ENCODE measurements at places on chromosomes 11 and 22.

DNA sequence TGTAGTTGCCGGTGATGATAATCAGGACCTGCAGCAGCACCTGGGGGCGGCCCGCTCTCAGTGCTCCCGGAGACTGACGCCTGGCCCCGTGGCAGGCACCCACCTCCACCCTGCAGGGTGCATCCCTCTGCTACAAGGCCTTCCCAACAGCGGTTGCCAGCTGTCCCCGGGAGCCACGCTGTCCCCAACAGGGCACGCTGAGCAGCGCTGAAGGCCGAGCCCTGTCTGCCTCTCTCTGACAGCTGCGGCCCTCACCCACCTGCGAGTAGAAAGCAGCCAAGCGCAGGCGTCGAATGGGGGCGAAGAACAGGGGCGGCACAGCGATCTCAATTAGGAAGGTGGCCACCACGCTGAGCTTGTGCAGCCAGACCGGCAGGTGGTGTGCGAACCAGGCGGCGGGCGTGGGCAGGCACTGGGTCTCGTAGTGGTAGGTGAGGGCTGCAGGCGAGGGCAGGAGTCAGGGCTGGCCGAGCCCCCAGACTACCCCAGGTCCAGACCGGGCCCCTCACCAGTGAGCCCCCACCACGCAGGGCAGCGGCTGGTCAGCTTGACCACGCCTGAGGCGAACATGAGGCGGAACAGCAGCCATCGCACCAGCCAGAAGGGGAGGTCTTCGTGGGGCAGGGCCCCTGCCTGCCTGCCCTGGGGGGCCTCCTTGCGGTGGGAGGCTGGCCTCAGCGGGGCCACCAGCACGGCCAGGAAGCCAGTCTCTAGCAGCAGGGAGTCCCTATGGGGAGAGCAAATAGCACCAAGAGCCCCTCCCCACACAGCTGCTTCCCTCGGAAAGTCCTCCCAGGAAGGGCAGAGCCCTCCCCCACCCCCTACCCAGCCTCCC is 1.5 kb downstream of the LMF2 start:
- DNase-seq = no peak

- no peak for DNase-seq
Observed at GRCh38 chr22:48757985-48758561, 1069.6 kb downstream of the BRD1 start.

- DNase-seq = no peak
Observed at GRCh38 chr11:117563556-117563955, 233.5 kb downstream of the DSCAML1 start.

GRCh38 chr11:28659716-28660348 is 551.6 kb downstream of the METTL15 start:
- no peak for DNase-seq

DNA sequence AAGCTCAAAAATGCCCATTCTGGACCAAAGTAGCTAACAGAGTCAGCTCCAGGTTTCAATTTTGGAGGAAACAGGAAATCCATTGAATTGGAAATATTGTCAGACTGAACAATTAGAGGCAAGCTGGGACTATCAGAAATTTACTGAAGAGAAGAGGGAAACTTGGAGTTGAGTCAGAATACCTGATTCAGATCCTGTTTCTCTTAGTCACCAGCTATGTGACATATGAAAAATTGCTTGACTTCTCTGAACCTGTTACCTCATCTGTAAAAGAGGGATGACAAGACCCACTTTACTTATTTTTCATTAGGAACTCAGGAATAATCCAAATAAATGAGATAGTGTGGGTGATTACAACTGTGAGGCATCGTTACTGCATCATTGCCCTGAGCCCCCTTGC is 148.9 kb upstream of the CADM1 start:
- DNase-seq = no peak

GRCh38 chr22:30314915-30315314 is 11.8 kb downstream of the TBC1D10A start:
- DNase-seq = no peak

GRCh38 chr11:63920939-63921417 is 4.0 kb upstream of the RCOR2 start:
- no peak for DNase-seq

DNA sequence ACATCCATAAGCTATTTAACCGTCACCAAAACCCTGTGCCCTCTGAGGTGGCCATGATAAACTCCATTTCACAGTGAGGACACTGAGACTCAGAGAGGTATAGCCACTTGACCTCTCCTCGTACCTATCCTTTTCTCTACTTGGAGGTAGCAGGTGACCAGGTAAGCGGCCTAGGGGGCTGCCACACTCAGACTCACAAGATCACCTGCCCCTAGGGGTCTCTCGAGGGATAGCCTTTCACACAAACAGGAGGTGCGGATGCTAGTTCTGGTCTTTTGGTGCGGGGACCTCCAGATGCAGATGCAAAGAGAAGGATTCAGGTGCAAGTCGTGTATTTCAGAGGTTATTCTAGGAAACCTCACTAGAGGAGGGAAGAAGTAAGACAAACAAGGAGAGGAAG is 14.6 kb downstream of the MS4A18 start:
- no peak for DNase-seq

- no peak for DNase-seq
Observed at GRCh38 chr11:45347348-45348082, 61.4 kb upstream of the SYT13 start.

GRCh38 chr11:8720868-8721608 is 38.4 kb downstream of the RPL27A start:
- DNase-seq = no peak

DNA sequence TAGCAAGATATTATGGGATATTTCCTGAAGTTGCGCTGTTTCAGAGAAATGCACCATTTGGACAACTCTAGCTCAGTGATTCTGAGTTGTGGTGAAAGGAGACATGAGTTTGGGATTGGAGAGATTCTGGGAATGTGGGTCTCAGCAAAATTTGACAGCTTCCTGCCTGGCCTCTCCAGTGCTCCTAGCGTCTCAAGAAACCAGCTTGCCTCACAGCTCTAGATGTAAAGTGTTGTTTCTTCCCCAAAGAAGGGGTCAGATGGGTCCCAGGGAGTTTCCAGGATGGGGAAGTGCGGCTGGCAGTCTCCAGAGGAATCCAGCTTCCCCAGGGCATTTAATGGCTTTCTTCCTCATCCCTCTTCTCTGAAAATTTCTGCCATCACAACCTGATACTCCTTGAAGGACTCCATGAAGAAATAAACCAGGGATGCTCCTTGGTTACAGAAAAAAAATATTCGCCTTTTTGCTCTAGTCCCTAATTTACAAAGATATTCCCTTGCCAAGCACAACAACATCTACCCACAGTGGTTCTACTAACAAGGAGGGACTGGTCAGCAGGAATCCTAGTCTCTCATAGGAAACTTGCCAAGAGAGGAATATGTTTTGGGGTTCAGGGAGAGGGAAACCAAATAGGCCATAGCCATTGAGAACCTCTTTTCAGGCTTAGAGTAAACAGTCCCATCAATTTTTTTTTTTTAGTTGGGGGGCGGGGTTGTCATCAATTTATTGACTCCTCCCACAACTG is 185.4 kb upstream of the E2F8 start:
- no peak for DNase-seq

GRCh38 chr11:105152021-105152512 is 12.5 kb upstream of the CARD18 start:
- no peak for DNase-seq

- no peak for DNase-seq
Observed at GRCh38 chr11:118740892-118741291, 50.1 kb downstream of the DDX6 start.

GRCh38 chr11:15161790-15162189 is 47.1 kb downstream of the INSC start:
- no peak for DNase-seq

GRCh38 chr11:46588131-46588530 is 5.7 kb downstream of the AMBRA1 start:
- no peak for DNase-seq

- DNase-seq = no peak
Observed at GRCh38 chr11:22749536-22749935, 80.1 kb downstream of the SVIP start.

DNA sequence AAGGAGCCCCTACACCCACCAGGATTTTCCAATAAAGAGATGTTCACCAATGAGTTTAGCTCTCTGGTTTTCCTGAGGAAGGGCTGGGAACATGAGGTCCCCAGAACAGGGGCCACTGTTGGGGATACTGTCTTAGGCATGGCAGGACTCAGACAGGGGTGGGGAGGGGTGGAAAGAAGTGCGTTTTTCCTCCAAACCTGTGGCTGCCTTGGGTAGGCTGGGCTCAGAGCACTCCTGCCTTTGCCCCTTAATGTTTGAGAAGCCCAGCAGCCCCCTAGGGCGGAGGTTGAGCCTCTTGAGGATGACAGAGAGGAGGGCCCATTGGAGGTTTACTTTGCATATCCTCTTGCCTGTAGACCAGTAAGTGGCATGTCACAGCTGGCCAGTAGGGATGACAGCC is 10.6 kb downstream of the MTFP1 start:
- no peak for DNase-seq

- DNase-seq = no peak
Observed at GRCh38 chr22:38881464-38881871, 9.5 kb upstream of the CBX6 start.

DNA sequence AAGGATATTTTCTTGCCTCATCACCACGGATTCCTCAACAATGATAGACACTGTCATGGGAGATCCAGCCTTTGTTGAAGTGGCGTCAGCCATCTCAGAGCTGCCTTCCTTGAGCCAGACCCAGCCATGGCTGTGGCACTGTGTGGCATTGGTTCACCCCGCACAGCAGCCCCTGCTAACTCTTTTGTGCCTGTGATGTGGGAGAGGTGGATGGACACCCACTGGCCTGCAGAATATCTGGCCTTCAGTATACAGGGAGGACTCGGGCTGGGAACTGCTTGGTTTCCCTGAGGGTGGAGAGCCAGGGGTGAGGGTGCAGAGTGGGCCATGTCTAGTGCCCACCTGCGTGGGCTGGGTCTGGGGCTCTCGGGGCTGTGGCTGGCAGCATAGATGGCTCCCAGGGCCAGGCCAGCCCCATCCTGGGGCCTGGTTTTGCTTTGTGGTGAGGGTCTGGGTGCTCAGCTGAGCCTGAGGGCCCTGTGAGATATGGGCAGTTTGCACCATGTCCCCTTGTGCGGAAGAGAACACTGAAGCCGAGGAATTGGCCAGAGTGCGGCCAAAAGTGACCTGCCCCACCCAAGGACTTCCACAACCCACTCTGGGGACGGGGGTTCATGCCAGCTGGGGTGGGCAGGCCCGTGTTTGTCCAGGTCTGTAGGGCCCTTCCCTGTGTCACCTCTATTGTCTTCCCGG is 6.1 kb downstream of the CLDN5 start:
- no peak for DNase-seq

GRCh38 chr11:206002-206384 is 1.2 kb downstream of the BET1L start:
- DNase-seq = no peak

DNA sequence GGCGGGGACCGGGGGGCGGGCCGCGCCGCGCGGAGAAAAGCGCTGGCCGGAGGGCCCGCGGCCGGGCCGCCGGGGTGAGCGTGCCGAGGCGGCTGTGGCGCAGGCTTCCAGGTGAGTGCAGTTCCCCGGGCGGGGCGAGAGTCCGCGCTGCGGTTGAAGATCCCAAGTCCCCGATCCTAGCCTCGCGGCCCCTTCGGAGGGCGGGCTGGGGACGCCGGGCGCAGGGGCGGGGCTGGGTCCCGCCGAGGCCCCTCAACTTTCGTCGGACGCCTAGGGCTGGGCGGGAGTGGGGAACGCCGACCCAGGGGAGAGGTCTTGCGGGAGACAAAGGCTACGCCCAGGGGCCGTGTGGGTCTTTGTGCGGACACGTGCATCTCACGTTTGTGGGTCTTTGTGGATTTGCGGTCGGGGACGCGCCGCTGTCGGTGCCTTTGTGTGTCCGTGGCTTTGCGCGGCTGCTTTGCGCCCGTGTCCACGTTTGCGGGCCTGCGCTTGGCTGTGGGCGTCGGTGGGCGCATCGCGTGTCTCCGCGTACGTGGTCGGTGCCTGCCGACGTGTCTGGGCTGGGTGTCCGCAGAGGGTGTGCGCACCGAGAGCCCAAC is at the start of gene TSKU:
TSS of gene TSKU (plus strand) at position 63 of the 602 bp plus-strand sequence. CDS start 12,261 bp downstream, outside the sequence.
- DNase-seq = no peak

GRCh38 chr11:60950933-60951605 is 907 bp downstream of the SLC15A3 start:
- DNase-seq = no peak

- DNase-seq = no peak
Observed at GRCh38 chr11:62000539-62001446, 33.4 kb upstream of the FTH1 start.

DNA sequence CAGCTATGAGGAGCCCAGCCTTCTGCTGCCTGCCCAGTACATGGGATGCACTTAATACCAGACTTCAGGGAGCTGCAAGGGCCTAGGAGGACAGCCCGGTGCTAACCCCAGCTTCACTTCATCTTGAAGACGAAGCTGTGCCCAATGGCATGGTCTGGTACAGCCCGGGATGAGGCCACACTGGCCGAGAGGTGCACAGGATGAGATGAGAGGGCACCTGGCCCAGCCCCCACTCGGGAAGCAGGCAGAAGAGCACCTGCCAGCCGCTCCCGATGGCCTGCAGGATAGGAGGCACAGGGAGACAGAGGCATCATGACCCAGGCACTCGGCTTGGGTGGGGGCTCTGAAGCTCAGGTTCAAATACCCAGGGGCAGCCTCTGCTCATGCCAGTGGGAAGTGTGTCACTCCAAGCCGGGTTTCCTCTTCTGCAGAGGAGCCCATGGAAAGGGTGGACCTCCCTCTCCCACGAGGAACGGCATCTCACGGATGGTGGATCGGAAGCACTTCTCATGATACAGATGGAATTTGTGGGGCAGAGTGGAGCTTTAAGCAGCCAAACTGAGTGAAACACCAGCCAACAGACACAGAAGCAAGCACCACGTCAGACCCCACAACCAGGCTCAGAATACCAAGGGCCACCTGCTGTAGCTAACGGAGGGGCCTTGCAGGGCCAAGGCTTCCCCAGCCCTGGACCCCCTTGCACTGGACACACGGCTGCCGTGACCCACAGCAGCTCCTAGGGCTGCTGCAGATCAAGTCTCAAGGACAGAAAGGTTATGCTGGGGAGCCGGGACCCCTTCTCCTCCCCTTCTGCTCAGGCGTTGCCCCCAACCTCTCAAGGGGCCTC is 875.2 kb downstream of the BRD1 start:
- no peak for DNase-seq

- no peak for DNase-seq
Observed at GRCh38 chr11:114209343-114209742, 86.9 kb upstream of the NNMT start.

DNA sequence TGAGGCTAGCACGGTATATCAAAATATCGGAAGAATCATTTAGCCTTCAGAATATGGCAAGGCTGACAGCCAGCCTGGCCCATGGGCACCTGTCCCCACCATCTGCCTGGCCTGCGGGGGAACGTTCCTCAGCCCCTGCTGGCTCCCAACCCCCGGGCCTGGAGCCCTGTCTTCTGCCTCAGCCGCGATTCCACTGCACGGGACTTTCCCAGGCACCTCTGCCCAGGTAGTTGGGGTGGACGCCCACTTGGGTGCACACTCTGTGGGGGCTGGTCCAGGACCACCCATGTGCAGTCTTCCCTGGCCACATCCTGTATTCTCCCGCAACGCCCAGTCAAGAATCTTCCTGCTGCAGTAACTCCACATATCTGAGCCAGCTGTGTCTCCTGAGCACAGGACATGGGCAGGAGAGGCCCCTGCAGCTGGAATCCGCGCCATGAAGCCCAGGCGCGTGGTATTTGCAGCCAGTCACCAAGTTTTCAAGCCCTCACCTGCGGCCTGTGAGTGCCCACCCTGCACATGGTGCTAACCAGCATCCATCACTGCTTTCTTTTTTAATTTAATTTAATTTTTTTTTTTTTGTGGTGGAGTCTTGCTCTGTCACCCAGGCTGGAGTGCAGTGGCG is 77.9 kb downstream of the KCNQ1 start:
- DNase-seq = no peak

GRCh38 chr11:693415-693831 is 1.6 kb downstream of the DEAF1 start:
- no peak for DNase-seq

- no peak for DNase-seq
Observed at GRCh38 chr11:120067438-120068113, 70.3 kb downstream of the TRIM29 start.

All from GOT3 (cell line).